ENCODE measurements at places on chromosomes 2 and 18.

- no peak for DNase-seq
These were observed 122.9 kb downstream of the TANC1 start for GRCh38 chr2:159091381-159091780.

- DNase-seq, result no peak
These were observed 22.3 kb downstream of the M1AP start for GRCh38 chr2:74625658-74626425.

DNA sequence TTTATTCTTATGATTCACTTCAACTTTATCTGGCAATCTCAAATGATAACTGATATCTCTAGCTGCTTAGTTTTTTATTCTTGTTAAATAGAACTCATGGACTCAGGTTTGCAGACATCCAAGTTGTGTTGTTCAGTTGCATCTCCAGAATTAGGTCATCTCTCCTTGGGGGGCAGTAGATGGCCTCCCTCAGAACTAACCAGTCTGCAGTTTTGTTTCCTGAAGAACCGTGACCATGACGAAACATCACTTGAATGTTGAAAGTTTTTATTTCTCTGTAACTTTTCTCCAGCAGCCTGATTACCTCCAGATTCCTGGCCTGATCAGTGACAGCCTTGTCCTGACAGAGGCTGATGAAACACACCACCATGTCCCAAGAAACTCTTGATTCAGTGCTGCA, 321.5 kb downstream of the GALNT13 start:
- no peak for DNase-seq

GRCh38 chr2:168371273-168372019, 84.6 kb upstream of the CERS6 start:
- no peak for DNase-seq

DNA sequence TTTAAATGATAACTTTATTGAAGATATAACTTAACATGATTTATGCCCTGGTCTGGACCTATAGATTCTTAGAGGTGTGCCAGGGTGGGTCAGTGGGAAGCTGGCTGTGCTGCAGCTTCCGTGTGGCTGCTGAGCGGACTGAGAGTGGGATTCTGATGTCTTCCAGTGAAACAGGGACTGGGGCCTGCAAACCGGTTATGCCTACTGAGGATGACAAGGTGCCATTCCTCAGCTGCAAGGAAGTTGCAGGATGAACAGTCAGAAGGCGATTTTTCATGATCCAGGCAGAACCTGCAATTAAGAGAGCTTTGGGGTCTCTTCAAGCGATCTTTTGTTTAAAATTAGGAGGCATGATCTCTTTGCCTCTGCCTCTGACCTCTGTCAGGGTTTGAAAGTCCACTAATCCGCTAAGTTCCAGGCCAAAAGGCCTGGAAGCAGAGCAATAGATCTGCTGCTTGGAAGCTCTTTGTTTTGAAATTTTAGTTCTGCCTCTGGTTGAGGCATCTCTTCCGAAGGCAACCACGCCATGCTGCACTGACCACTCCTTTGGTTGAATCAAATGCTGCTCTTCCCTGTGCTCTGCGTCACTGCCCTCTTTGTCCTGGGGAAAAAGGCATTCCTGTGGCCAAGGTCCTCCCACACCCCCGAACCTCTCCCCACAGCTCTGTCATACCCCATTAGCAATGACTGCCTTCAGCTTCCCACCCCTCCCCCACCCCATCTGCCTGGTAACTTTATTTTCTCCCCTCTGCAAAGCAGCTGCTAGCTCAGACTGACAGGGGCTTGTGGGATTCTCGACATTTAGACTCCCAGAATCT, 2.0 kb downstream of the TMEM169 start:
- DNase-seq, result no peak

DNA sequence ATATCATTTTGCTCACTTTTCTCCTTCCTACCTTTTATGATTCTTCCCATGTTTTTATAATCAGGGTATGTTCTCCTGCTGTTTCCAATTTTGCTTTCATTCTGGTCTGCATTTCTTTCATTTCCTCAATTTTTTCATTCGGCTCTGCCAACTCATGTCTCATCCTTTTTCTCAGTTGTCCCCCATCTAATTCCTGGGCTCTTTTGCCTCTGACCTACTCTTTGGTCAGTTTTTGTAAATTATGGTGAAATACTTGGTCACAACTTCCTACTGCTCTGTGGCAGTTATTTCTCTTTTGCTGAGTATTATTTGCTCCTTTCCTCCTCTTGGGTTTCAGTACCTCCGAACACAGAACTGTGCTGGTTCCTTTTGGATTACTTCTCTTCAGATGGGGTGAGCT, 27.5 kb downstream of the MYO7B start:
- DNase-seq, result no peak

DNA sequence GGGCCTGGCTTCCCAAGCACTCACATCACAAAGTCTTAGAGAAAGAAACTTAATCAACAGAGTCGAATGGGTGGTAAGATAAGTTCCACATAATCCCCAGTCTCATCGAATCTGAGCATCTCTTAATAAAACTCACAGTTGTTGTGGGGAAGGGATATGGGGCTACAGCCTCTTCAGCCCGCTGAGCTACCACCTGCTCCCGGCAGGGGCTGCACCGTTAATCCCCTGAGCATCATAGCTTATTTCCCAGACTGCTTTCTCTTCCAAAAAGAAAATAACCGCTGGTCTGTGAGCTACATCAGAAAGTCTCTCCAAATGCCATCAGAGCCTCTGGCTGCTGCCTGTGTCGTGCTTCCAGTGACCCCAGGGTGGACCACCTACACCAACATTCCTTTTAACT, 139.4 kb upstream of the CELF4 start:
- DNase-seq, result no peak

DNA sequence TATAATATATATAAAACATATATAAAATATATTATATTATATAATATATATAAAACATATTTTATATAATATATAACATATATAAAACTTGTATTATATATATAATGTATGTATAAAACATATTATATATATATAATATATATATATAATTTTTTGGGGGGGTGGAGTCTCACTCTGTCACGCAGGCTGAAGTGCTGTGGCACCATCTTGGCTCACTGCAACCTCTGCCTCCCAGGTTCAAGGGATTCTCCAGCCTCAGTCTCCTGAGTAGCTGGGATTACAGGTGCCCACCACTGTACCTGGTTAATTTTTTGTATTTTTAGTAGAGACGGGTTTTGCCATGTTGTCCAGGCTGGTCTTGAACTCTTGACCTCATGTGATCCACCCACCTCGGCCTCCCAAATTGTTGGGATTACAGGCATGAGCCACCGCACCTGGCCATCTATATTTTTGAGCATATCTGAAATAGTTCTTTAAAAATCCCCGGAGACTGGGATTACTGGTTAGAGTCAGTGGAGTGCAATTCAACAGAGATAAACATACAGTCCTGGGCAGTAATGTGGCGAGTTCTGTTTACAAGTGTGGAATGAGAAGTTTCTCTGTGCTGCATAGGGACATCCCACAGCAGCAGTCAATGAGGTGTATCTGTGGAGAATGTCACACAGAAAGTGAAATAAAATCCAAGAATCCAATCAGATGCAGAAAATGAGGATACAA, 208.4 kb downstream of the MYCN start:
- no peak for DNase-seq

- no peak for DNase-seq
These were observed 89.4 kb downstream of the SCN3A start for GRCh38 chr2:165114346-165114939.

- DNase-seq, result peak; percentile 37
These were observed at the start of gene CROCC2 for GRCh38 chr2:240906141-240906910. Gene CROCC2, plus strand, starts transcription at chr2:240906336. Its CDS starts 178 bp downstream, at chr2:240906514.

DNA sequence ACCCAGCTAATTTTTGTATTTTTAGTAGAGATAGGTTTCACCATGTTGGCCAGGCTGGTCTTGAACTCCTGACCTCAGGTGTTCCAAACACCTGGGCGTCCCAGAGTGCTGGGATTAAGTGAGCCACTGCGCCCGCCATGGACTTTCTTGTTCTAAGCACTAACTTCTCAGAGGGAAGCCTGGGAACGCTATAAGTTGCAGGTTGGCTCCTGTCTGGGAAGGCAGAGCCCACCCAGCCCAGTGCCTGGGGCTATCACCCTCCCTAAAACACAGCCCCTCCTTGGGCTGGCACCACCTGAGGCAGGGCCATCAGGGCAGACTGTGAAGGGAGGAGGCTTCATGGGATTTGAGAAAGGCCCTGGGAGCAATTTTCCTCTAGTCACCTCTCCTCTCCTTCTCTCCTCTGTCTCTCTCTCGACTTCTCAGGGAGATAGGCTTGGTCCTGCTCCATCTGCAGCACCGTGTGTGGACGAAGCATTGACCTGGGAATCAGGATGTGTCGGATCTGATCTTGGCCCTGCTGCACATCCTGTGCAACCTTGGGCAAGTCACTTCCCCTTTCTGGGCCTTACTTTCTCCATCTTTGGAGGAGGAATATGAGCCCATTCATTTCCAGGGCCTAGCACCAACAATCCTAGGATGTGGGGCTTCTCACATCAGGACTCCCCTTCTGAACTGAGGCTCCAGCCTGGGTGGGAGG, 10.9 kb downstream of the PSD4 start:
- DNase-seq, result no peak

DNA sequence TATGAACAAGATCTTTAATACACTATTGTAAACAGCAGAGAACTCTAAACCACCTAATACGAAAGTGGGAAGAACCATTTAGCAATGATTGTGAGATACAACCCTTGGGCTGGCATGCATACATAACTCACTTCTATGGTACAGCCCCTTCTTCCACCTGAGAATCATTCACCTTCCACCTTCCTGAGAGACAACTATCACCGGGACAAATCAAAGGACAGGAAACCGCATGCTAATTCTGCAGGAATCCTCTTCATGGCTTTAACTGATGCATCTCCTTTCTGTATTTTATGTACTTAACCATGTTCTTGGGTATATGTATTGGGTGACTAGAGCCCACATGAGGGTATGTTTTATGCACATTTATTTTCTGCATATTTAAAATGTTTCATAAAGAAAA, 123.2 kb downstream of the TRABD2A start:
- DNase-seq, result no peak

DNA sequence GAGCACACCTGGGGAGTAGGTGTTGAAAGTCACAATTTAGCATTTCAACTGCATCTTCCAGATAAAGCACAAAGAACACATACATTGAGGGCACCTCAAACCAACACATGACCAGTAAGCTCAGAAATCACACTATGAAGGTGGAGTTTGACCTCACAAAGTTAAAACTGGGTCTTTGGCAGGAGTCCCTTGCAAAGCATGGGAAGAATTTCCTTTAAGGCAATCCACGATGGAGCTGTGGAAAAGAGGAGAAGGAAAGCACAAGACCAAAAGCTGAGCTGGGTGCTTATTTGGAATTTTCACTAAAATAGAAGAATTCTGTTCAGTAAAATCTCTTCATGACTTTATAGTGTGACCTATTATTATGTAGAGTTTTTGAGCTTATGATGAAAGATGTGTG, 212.9 kb upstream of the APCDD1 start:
- no peak for DNase-seq

DNA sequence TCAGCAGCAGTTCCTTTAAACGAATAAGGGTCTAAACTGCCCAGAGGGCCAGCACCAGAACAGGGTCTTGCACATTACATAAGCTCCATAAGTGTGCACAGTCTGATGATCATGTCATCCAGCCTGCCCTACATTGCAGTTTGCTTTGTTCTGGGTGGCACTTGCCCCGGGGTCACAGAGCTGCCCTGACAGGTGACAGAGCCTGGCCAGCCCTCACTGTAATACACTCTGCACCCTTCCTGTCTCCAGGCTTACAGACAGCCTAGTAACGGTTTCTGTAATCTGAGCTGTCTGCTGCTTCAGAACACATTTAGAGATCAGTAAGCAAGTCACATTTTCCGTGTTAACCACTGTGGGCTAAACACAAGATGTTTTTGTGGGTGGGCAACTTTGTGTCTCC, 213.3 kb downstream of the FAM210A start:
- no peak for DNase-seq

DNA sequence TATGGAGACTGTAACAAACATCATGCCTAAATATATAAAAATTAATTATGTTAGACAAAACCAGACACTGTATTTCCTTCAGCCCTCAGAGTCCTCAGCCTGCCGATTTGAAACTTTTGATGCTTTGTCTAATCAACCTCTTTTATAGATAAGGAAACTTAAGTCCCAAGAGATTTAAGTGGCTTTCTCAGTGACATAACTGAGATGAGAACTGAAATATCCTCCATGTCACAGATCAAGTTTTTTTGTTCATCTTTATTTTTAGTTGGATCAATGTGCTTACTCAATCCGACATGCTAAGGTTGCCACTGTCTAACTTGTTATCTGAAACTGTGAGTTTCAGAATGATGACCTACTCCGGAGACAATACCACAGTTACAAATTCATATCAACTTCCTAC, 72.3 kb downstream of the BARD1 start:
- no peak for DNase-seq

GRCh38 chr2:14720319-14720718, 87.8 kb downstream of the LRATD1 start:
- no peak for DNase-seq

DNA sequence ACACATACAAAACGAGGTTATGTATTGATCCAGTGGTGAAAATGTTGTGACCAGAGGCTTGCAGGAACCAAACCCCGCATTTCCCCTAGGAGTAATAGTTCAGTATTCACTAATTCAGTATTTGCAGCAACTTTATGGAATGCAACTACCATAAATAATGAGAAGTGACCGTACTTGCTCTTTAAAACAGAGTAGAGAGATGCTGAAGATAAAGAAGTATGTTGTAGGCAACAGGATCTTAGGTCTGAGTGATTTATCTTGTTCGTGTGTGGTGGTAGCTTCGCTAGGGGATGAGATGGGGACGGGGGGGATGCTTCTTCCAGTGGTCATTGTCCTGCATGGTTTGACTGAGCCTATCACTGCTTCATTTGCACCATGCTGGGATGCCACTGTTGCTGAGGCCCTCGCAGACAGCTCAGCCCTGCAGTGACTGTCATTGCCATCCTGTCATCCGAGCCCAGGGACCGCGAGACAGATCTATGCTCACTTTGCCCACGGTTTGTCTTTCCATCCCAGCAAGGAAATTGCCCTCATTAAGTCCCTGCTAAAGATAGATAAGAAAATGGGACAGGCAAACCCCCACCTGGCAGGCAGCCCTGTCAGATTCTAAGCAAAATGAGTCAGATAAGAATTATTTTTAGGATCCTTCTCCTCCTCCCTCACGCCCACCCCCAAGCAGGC, 181.3 kb downstream of the CTIF start:
- DNase-seq, result no peak

- DNase-seq, result no peak
These were observed 19.0 kb downstream of the ABCG5 start for GRCh38 chr2:43819491-43820163.

- DNase-seq, result no peak
These were observed 186.6 kb downstream of the GBX2 start for GRCh38 chr2:235981631-235982030.

- DNase-seq, result peak; percentile 35
These were observed 25.4 kb downstream of the HPCAL1 start for GRCh38 chr2:10327896-10328669.

DNA sequence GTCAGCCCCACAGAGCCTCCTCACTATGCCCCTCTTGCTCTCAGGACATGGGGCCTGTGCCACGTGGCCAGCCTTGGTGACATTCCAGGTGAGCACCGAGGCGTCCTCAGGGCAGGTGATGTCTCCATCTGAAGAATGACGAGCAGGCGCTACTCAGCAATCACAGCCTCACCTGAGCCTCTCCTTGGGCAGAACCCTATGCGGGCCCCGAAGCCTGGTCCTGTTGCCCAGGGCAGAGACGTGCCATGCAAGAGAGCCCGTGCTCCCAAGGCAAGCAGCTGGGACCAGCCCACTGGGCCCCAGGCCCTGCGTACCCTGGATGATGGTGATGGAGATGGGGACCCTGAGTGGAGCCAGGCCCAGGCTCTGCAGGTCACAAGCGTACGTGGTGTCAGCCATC, 32.5 kb upstream of the SELENOI start:
- DNase-seq, result no peak

Data from COR-L47 (cell line).